ENCODE measurements at places on chromosomes 12 and 14. TPM values are rescaled to one million over a fixed set of nuclear protein-coding genes. Genes with fewer than 3 reads are reported as not detected.

Gene LALBA
- not detected for total RNA-seq

Gene RNASE3
- total RNA-seq: not detected

Gene HNF1A
- not detected for total RNA-seq

Gene BDKRB1
- not detected for total RNA-seq

Gene TMEM132D
- 0.05 TPM for total RNA-seq

Gene SART3
- 164 TPM for total RNA-seq

Gene CMKLR1
- total RNA-seq: 0.23 TPM

Gene B3GNT4
- total RNA-seq: 0.37 TPM

Gene FAM234B
- 4.9 TPM for total RNA-seq

Gene TMEM263
- 36.5 TPM for total RNA-seq

Gene IL22
- not detected for total RNA-seq

Gene BIN2
- not detected for total RNA-seq

Measured in A375 (cell line).